ENCODE measurements at places on chromosomes 12 and 14.

DNA sequence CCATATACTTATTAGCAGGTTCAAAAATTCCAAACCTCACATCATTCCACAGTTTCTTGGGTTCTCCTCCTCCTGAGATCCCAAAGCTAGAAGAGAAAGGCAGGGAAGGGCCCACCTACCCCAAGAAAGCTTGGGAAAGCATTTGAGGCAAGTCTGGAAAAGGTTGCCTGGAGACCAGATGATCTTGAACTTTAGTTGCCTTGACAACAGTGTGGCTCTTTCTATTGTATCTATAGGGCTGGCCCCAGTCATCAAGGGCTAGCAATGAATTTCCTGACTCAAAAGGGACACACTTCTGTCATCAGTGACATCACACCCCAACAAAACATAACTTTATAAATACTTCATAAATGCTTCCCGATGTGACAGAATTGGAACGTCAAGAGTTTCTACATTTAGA, 40.0 kb downstream of the ZFYVE1 start:
- DNase-seq: no peak

GRCh38 chr12:65152596-65152995, 16.8 kb upstream of the LEMD3 start:
- no peak for DNase-seq

- no peak for DNase-seq
Observed at GRCh38 chr12:58931518-58931917, 11.2 kb upstream of the LRIG3 start.

DNA sequence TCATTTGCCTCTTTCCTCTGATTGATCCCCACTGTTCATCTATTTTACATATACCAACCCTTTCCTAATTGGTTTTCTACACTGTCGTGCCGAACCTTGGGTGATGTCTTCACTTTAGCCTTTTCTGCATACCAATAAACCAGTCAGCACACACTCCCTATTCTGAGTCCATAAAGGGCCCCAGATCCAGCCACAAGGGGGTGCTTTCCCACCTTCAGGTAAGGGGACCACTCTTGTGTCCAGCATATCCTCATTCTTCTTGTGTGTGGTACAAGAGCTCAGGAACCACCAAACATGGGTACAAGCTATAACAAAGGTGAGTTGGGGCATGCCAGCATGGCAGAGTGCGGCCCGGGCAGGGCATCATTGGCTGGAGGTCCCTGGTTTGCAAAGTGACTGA, 859.8 kb downstream of the FSCB start:
- no peak for DNase-seq

- DNase-seq: no peak
Observed at GRCh38 chr12:56993346-56993745, 13.0 kb downstream of the ZBTB39 start.

- no peak for DNase-seq
Observed at GRCh38 chr14:99853206-99853605, 60.0 kb downstream of the EML1 start.

DNA sequence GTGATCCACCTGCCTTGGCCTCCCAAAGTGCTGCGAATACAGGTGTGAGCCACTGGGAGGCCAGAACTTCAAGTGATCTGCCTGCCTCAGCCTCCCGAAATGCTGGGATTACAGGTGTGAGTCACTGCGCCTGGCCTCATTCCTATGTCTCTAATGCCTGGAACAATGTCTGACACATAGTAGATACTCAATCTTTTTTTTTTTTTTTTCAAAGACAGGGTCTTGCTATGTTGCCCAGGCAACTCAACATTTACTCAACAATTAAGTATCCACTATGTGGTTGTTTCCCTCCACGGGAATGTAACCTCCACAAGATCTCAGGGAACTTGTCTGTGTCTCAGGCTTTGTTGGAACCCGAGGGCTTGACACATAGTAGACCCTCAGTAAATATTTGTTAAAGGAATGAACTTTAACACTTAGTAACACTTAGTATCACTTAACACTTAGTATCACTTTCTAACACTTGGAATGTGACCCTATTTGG, 3.0 kb upstream of the TMEM120B start:
- DNase-seq: peak; percentile 56

DNA sequence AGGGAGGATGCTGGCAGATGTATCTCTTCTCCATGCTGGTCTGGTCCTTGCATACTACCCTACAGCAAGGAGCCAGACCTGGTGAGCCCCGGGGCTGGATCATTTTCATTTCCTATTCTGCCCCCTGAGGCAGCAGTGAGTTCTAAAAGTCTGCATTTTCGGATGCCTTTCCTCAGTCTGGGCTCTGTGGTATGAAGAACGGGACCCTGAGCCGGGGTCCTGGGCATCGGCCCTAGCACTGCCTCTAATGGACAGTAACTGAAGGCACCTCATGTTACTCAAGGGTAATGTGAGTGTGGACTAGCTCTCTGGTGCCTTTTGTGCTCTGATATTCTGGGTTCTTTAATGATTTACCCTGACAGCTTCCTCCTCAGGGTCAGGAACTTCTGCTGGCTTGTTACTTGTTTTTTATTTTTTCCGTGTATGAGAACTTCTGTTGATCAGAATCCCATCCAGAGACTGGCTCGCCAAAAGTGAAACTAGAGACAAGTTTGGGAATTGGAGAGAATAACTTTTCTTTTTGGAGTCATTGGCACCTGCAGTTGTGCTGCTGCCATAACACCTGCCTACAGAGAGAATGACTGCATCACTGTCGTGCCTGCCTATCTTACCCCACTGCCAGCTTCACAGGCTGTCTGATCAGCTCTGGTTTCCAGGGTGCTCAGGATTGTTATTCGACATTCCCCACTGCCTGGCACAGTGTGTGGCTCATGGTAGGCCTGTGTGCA, 62.3 kb downstream of the SUSD6 start:
- no peak for DNase-seq

GRCh38 chr12:2941524-2941923, 17.7 kb upstream of the TEAD4 start:
- DNase-seq: no peak

DNA sequence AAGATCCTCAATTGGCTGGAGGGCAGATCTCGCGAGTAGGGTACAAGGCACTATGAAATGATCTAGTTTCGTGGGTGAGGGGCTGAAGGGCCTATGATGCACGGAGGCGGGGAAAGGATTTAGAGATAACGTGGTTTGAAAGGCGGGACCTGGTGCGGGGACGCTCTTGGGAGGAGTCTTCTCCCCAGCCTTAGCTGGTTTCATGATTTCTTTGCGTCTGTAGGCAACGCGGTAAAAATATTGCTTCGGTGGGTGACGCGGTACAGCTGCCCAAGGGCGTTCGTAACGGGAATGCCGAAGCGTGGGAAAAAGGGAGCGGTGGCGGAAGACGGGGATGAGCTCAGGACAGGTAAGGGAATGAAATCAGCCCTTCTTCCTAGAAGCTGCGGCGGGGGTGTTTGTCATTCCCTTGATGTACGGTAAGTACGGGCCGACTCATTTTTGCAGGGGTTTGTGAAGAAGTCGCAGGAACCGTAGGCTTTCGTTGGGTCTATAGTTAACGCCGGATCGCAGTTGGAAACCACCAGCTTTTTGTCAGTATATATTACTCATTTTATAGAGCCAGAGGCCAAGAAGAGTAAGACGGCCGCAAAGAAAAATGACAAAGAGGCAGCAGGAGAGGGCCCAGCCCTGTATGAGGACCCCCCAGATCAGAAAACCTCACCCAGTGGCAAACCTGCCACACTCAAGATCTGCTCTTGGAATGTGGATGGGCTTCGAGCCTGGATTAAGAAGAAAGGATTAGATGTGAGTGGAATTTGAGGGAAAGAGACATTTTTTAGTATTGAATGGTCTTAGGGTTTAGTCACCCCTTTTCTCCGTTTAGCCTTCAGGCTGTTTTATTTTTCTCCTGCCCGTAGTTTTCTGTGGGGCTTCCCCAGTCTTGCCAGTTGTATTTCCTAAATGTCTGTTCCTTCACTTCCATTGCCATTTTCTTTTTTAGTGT, 602 bp downstream of the APEX1 start:
- DNase-seq: no peak

- peak; percentile 24 for DNase-seq
Observed at GRCh38 chr14:65164068-65164824, 61.9 kb upstream of the MAX start.

- no peak for DNase-seq
Observed at GRCh38 chr12:62998454-62998853, 63.5 kb upstream of the PPM1H start.

- DNase-seq: no peak
Observed at GRCh38 chr12:6925239-6925539, 2.6 kb upstream of the ATN1 start.

DNA sequence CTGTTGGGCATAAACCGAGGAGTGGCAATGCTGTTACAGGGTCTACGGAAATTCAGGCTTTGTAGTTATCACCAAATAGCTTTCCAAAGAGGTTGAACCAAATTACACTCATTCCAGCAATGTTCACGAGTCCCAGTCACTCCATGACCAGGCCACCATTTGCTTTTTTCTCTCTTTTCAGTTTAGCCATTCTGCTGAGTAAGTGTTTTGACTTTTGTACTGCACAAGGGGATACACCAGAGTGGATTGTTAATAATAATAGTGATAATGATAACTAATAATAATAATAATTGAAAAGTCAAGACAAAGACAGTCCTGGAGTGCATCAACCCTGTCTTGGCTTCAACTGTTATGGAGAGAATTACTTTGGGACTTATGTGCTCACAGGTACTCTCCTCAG, 343.5 kb downstream of the AACS start:
- no peak for DNase-seq

Measured in HS-5 (cell line).